Activated CD4-positive, alpha-beta T cell treated with anti-CD3 and anti-CD28 coated beads, Interleukin-2, amount 50 U/mL, for 16 hours (primary cell): ENCODE measurements at places on chromosomes 13 and 19.
A peak's percentile ranks its signal among the peaks of the same experiment; 100 is the strongest.

- no peak for DNase-seq
Observed at GRCh38 chr13:34025746-34026145, 207.8 kb downstream of the RFC3 start.

DNA sequence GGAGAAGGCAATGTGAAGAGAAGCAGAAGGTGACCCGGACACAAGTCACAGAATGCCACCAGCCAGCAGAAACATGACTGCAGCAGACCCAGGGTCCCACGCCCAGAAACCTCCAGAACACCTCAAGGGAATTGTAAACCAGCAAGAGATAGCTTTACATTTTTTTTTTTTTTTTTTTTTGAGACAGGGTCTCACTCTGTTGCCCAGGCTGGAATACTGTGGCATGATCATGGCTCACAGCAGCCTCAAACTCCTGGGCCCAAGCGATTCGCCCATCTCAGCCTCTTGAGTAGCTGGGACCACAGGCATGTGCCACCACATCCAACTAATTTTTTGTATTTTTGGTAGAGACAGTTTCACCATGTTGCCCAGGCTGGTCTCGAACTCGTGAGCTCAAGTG lies 10.5 kb upstream of the CEACAM20 start:
- DNase-seq, result no peak

GRCh38 chr19:2494447-2495129 lies 18.7 kb downstream of the GADD45B start:
- DNase-seq, result peak; percentile 22

DNA sequence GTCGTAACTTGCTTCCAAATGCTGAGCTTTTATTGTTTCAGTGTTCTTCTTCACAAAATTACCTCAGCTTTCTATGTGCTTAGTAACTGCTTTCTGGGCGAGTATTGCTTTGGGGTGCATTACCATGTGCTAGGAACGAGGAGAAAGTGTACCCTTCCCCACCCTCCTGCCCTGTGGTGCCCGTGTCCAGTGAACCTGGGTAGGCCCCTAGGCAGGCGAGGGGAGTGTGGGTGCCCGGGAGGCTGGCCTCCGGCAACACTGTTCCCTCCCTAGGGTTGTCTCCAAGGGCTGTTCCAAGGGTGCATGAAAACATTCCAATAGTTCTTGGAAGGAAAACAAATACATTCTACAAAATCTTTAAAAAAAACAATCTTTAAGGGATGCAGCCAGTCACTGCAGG lies 216.5 kb upstream of the SOX1 start:
- no peak for DNase-seq

GRCh38 chr13:53200075-53200474 lies 171.5 kb downstream of the OLFM4 start:
- DNase-seq, result no peak

- no peak for DNase-seq
Observed at GRCh38 chr19:45283443-45284033, 32.5 kb downstream of the MARK4 start.
